HepG2 (cell line): ENCODE measurements at places on chromosomes 1 and 21. TPM values are rescaled to one million over a fixed set of nuclear protein-coding genes. Genes with fewer than 3 reads are reported as not detected.

The FAM177B gene
- polyA plus RNA-seq = 0.05 and 0.20 TPM in 2 replicates

The C1orf226 gene
- 4.9 and 6.0 TPM in 2 replicates for polyA plus RNA-seq

The BRDT gene
- not detected in 2 replicates for polyA plus RNA-seq

The TLR5 gene
- polyA plus RNA-seq = not detected in 2 replicates

The GCLM gene
- polyA plus RNA-seq = 8.0 and 8.7 TPM in 2 replicates

The RPE65 gene
- not detected in 2 replicates for polyA plus RNA-seq

The CFAP45 gene
- polyA plus RNA-seq = not detected in 2 replicates

The CRP gene
- not detected in 2 replicates for polyA plus RNA-seq

The ARID1A gene
- polyA plus RNA-seq = 12.3 and 15.9 TPM in 2 replicates

The SEMA6C gene
- 2.9 and 4.2 TPM in 2 replicates for polyA plus RNA-seq

The SOX13 gene
- 15.8 and 19.0 TPM in 2 replicates for polyA plus RNA-seq

The KRTAP6-2 gene
- polyA plus RNA-seq = not detected in 2 replicates

The TNFRSF1B gene
- 0.11 and 0.29 TPM in 2 replicates for polyA plus RNA-seq

The NTNG1 gene
- 0.03 TPM in 1 of 2 replicates, not detected in the other for polyA plus RNA-seq

The TRNP1 gene
- 158 and 166 TPM in 2 replicates for polyA plus RNA-seq

The PAX7 gene
- polyA plus RNA-seq = not detected in 2 replicates

The BACE2 gene
- polyA plus RNA-seq = 0.11 and 0.20 TPM in 2 replicates

The CD53 gene
- not detected in 2 replicates for polyA plus RNA-seq

The BGLAP gene
- 1.4 and 1.6 TPM in 2 replicates for polyA plus RNA-seq

The GUCA2B gene
- polyA plus RNA-seq = not detected in 2 replicates

The CFHR1 gene
- polyA plus RNA-seq = not detected in 2 replicates

The CRYBG2 gene
- polyA plus RNA-seq = 2.9 and 4.7 TPM in 2 replicates

The OR6K3 gene
- polyA plus RNA-seq = not detected in 2 replicates

The NPHS2 gene
- polyA plus RNA-seq = not detected in 2 replicates

The OR2M3 gene
- not detected in 2 replicates for polyA plus RNA-seq

The JAM2 gene
- 0.04 and 0.07 TPM in 2 replicates for polyA plus RNA-seq

The SLC9C2 gene
- polyA plus RNA-seq = 0.03 TPM in 1 of 2 replicates, not detected in the other

The CELA2A gene
- not detected in 2 replicates for polyA plus RNA-seq

The CFAP74 gene
- 0.57 and 0.62 TPM in 2 replicates for polyA plus RNA-seq

The ENAH gene
- polyA plus RNA-seq = 21.9 and 22.1 TPM in 2 replicates
